Fibroblast of upper back skin (primary cell): ENCODE measurements at places on chromosomes 3 and 15.

DNA sequence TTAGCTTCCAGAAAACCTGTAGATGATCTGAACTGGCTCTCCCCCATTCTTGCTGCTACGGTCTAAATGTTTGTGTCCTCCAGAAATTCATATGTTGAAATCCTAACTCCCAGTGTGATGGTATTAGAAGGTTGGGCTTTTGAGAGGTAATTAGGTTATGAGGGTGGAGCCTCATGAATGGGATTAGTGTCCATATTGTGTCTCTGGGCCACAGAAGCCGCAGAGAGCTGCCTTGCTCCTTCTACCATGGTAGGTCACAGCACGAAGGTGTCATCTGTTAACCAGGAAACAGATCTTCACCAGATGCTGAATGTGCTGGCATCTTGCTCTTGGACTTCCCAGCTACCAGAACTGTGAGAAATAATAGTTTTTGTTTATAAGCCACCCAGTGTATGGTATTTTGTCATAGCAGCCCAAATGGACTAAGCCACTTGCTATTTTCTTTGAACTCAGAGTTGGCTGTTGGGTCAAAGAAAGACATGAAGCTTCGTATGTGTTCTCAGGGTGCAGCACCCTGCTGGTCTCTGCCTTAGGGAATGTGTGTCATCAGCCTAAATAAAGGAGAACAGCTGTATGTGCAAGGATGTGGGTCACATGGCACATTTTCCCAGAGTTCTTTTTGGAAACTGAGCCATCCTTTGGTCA lies 317.5 kb upstream of the SLCO3A1 start:
- DNase-seq, result peak; percentile 28

GRCh38 chr15:89167267-89168176 lies 53.9 kb downstream of the RLBP1 start:
- peak; percentile 56 for DNase-seq

DNA sequence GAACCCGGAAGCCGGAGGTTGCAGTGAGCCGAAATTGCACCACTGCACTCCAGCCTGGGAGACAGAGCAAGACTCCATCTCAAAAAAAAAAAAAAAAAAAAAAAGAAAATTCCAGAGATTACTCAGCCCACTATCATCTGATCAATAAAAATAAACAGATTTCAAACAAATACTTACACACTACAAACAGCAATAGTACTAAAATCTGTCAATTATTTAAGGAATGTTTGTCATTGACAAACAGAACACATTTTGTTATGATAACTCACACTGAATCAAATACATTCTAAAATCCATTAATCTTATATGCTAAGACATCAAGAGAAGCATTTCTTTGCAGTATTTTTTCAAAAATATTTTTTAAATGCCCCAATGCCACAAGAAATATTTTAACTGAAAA lies 7.6 kb downstream of the MYO9A start:
- DNase-seq, result no peak

GRCh38 chr15:71893691-71894090 lies 83.3 kb downstream of the NR2E3 start:
- peak; percentile 37 for DNase-seq

- DNase-seq, result peak; percentile 97
Observed at GRCh38 chr3:157786211-157786610, 283.0 kb upstream of the VEPH1 start.

DNA sequence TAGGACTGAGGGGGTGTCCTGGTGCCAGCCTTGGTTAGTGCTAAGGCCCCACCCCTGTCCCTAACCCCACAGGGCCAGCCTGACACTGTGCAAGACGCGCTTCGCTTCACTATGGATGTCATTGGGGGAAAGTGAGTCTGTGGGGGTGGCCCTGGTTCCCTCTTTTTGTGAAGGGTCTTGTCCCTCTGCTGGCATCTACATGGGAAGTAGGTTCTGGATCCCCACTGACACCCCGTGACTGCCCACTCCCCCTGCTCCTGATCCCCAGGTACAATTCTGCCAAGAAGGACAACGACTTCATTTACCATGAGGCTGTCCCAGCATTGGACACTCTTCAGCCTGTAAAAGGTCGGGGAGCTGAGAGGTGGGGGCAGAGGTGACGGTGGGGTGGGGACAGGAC lies 26.4 kb downstream of the PTPN23 start:
- no peak for DNase-seq

DNA sequence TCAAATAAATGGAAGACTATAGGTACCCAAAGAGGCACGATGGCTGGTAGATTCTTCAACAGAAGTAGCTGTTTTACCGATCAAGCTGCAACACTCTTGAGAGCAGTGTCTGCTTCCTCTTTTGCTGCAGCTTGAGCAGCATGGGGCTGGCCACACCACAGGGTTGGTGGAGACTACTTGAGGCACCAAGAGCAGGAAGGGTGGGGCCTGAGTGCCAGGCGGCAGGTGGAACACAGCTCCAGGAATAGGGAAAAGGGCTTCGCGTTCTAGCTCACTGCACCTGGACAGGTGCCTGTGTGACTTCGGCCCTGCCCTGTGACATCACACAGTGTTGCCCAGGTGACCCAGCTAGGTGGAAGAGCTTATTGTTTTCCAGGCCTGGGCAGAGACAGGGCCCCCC lies at the start of gene CCDC33:
Gene CCDC33, plus strand, starts transcription at position 365 of the 400 bp plus-strand sequence. CDS start 394 bp downstream, outside the sequence.
- no peak for DNase-seq

DNA sequence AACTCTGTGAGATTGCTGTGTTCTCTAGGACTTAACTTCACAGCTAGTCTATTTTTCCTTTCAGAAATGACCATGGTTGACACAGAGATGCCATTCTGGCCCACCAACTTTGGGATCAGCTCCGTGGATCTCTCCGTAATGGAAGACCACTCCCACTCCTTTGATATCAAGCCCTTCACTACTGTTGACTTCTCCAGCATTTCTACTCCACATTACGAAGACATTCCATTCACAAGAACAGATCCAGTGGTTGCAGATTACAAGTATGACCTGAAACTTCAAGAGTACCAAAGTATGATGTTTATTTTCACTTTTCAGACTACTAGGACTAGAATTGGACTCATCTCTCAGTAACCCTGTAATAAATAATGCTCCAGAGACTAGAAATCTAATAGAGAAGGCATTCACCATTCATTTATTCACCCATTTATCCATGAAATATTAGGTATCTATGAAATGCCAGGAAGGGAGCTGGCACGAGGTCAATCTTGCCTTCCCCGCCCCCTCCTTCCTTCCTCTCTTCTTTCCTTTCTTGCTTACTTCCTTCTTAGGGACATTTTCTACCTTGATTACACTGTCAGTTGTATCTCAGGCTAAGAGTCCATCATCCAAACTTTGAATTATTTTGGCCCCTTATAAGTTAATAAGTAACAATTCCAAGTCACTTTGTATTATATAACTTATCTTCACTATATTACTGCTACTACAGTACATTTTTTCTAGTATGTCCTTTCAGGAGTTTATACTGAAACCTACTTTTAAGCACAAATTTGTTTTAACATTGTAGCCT lies 91.0 kb downstream of the PPARG start:
- no peak for DNase-seq

- no peak for DNase-seq
Observed at GRCh38 chr3:98745718-98746117, 17.4 kb upstream of the ST3GAL6 start.

- DNase-seq, result no peak
Observed at GRCh38 chr3:138456961-138457862, 22.8 kb downstream of the ESYT3 start.

DNA sequence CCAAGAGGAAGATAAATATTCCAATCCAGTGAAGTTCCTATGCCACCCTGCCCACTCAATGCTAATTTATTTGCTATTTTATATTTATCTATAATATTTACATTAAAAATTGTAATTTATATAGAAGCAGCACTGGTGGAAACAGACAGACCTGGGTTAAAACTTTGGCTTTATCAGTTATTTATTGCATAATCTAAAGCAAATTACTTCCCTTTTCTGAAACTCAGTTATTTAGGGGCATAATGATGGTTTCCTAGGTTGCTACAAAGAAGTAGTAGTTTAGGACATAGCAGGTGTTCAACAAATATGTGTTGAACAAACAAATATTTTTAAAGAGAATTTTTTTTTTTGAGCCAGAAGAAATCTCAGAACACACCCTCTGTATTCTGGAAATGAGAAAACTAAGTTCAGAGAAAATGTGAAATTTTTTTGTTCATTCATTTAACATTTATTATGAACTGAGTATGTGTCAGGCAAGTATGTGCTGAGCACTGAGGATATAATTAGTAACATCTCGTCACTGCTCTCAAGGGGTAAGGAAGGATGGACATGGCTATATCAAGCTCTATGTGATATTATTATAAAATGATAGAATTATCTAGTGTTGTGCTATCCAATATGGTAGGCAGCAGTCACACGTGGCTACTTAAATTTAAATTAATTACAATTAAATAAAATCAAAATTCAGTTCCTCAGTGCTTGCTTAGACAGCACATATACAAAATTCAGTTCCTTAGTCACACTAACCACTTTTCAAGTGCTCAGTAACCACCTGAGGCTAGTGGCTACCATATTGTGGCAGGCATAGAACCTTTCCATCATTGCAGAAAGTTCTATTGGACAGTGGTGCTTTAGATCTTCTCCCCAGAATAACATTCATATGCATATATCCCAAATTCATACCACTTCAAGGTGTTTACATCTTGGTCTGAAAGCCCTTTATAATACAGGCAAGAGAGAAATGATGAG lies 7.0 kb upstream of the UBE2Q2 start:
- no peak for DNase-seq

- no peak for DNase-seq
Observed at GRCh38 chr3:13783476-13783875, 96.4 kb downstream of the WNT7A start.

- DNase-seq, result no peak
Observed at GRCh38 chr3:184157206-184157605, 2.0 kb downstream of the DVL3 start.

- DNase-seq, result no peak
Observed at GRCh38 chr3:59374091-59374817, 324.4 kb upstream of the CFAP20DC start.

- DNase-seq, result no peak
Observed at GRCh38 chr3:43473737-43474136, 148.1 kb downstream of the ANO10 start.

DNA sequence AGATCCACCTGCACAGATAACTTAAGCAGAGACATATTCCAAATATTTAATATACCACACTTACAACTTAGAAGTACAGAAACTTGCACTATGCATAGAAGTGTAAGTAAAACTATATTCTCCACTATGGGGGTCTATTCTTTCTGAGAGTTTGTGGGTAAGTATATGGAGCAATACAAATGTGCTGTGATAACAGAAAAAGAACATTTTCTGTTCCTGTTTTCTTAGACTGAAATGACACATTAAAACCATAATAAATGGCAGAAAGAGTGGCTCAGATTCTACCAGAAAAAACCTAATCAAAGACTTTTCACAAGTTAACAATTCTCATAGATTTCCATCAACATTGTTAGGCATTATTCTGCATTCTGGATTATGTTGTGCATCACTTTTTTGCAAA lies 96.6 kb upstream of the WNT7A start:
- DNase-seq, result no peak

DNA sequence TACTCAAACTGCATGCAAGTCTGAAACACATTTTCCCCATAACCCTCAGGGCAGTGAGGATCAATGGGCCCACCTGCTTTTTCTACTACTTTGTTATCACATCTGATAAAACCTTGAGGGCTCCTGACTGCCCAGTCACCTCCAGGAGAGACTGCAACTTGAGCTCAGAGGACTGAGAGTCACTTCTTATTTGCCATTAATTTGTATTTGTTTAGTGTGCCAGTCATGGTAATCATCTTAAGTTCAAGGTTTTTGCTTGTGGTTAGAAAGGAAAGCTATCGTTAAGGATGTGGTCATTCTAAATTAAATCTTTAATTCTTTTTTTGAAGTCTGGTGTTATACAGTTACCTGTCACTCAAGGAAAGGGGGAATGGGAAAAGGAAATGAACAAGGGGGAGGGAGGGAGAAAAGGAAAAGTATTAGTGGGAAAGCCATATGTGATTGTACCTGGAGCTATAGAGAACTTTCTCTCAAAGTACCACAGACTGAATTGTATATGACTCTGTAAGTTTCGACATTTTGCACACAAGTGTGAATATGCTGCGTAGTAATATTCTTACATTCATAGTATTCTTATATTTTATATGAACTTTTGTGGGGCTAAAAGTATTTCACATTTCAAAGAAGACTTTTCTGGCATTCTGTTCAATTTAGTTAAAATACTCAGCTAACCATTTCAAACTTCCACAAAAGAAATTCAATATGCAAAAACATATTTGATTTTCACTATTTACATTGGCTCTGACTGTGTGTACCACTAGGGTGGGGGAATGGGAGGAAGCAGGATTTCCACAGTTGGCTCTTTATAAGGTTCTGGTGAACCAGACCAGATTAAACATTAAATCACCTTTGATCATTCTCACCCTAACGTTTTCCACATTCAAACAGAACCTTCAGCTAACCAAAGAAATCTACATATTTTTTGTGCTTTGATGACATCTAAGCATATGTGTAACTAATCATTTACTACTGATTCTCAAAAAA lies 166.5 kb upstream of the ATP11B start:
- DNase-seq, result no peak

GRCh38 chr3:141124715-141125114 lies 73.6 kb downstream of the SPSB4 start:
- no peak for DNase-seq

GRCh38 chr3:98612587-98612986 lies 19.2 kb upstream of the CPOX start:
- no peak for DNase-seq

- no peak for DNase-seq
Observed at GRCh38 chr3:7789324-7789723, 712.3 kb upstream of the LMCD1 start.

DNA sequence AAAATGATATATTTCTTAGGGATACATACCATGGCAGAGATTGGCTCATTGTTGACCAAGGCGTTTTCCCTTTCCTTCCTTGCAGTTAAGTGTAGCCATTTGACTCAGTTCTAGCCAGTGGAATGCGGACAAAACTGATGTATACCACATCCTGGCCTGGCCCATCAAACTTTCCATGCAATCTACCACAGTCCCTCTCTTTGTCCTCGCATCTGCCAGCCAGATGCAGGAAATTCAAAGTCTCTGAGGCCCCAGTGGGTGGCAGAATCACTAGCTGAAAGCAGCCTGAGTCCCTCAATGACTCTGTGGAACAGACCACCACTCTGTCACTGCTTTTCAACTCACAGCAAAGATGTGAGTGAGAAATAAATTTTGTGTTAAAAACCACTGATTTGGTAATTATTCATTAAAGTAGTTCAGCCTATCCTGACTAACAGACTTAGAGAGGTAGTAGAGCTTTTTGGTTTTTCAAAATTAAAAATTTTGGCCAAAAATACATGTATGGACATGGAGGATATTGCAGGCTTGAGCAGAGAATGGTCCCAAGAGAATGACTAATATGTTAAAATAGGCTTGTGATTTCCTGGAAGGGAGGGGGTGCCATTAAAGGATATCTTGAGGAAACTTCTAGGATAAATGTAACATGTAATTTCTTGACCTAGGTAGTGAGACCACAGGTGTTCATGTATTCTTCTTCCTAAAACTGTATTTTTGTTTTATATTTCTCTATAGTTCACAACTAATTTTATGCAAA lies 10.9 kb downstream of the LRRFIP2 start:
- DNase-seq, result peak; percentile 97

DNA sequence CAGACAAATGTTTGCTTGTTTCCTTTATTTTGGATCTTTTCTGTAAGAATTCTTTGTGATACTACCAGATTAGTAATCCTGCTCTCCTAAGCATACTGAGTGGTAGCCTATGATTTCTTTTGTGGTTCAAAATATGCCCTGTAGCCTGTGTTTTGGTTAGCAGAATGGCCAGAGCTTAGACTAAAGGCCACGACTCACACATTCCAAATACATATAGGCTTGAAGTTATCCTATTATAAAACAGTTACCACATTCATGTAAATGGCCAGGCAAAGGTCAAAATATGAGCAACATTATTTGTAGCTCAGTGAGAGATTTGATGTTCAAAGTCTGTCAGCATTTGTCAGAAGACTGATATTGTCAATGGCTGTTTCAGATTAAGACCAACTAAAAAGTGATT lies 84.5 kb downstream of the MITF start:
- peak; percentile 53 for DNase-seq
